Stimulated activated CD8-positive, alpha-beta memory T cell treated with anti-CD3 and anti-CD28 coated beads, Interleukin-4, amount 100 ng/mL, for 48 hours (primary cell): ENCODE measurements at places on chromosomes 12 and 14.

- no peak for DNase-seq
Measured at GRCh38 chr12:84756961-84757360, 155.6 kb downstream of the SLC6A15 start.

DNA sequence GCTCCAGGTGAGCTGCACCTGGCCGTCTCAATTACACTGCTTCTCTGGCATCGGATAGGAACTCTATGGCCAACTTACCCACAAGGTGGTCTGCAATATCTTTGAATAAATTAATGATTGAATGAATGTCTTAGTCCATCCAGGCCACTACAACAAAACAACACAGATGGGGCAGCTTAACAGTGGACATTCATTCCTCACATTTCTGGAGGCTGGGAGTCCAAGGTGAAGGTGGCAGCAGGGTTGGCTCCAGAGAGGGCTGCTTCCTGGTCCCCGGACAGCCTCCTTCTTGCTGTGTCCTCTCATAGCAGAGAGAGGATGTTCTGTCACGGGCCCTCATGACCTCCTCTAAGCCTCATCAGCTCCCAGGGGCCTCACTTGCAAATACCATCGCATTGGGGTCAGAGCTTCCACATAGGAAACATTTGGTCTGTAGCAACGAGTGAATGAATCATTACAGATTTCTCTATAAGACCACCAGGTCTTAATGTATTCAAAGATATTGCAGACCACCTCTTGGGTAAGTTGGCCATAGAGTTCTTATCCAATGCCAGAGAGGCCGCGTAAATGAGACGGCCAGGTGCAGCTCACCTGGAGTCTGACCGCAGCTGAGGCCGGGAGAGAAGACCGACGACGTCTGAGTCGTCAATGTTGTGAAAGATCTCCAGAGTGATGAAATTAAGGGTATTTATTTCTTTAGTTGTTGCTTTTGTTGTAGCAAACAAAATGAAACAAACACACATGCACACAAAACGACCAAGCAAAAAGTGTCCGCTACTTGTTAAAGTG lies 182.7 kb upstream of the C14orf180 start:
- DNase-seq: no peak

DNA sequence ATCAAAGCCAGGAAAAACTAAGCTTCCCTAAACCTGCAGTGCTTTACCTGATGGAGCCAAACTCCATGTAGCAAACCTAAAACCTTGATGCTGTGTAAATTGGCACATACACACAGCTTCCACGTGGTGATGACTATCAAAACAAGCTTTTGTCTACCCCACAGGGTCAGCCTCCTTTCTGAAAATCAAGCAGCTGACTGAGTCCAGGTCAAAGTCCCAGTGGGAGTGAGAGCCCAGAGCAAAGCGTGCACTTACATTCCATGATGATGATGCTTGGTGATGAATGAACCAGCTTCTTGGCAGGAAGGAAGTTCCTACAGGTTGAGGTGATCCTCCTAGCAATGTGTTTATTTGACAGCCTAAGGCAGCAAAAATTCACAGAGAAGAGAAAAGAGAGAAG lies 630.0 kb upstream of the TBX3 start:
- DNase-seq: no peak

DNA sequence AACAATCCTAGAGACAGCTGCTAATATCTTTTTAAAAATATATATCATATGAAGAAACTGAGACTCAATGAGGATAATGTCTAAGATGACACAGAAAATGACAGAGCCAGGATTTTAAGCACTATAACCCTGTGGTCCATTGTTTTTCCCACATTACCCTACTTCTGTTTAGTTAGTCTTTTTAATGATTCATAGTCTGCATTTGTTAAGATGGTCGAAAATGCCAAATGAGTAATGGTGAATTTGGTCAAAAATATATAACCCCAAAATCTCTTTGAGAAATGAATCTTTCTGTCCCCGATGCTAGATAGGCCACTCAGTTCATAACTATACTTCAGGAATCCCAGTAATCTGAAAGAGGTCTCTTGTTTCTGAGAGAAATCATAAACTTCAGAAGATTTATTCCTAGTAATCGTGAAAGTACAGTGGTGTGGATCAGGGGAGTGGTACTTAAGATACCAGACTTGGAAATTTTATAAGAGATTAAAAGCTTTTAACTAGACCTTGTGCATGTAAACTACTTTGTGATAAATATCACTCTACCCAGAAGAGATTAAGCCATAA lies 10.8 kb downstream of the RTRAF start:
- DNase-seq: no peak

- DNase-seq: no peak
Measured at GRCh38 chr12:113021500-113021899, 35.0 kb upstream of the DTX1 start.

DNA sequence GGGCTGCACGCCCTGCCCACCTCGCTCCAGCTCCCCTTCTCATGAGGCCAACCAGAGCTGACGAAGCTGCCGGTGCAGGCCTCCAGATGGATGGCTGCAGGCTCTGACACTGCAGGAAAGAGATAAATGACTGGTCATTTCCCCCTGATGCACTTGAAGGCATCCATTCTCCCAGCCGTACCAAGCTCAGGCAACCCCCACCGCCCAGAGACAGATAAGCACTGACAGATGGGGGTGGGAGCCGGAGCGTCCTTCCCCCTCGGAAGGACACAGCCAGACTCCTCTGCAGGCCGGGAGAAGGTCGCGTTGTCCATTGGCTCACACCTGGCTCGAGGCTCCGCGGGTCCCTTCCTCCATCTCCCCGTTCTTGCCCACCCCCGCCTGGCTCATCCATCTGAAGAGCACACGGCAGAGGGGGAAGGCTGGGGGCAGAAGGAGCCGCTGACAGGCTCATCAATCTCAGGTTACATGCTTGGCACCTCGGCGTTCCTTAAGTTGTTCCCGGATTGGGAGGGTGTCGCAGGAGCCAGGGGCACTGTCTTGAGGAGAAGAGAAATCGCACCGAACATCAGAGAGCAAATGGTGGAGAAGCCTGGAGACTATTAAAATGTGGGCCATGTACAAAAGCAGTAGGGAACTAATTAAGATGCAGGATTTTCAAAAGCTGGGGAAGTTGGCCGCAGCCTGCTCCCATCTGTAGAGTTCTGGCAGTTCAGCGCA lies 151.6 kb downstream of the DPF3 start:
- DNase-seq: no peak

DNA sequence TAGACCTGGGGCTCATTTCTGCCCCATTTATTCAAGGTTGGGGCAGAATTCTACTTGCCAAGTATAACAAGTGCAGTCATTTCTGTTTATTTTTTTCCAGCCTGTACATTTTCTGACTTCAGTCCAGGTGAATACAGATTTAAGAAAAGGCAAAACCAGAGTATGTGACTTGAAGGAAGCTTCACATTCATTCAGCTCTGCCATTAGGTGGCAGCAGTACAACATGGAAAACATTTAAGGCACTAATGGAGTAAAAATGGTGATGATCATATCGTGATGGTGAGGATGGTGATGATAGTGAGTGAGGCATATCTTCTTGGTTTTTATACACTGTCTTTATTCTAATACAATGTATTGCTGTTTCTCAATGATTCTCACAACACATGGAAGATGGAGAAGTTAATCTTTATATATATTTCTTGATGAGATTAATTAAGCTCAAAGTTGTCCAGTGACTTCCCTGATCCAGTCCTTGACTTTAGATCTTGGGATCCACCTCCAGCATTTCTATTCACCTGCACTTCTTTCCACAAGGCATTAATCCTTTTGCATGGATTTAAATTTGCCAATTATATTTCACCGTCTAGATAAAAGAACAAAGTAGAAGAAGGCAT lies 176.7 kb upstream of the SEL1L start:
- DNase-seq: no peak

DNA sequence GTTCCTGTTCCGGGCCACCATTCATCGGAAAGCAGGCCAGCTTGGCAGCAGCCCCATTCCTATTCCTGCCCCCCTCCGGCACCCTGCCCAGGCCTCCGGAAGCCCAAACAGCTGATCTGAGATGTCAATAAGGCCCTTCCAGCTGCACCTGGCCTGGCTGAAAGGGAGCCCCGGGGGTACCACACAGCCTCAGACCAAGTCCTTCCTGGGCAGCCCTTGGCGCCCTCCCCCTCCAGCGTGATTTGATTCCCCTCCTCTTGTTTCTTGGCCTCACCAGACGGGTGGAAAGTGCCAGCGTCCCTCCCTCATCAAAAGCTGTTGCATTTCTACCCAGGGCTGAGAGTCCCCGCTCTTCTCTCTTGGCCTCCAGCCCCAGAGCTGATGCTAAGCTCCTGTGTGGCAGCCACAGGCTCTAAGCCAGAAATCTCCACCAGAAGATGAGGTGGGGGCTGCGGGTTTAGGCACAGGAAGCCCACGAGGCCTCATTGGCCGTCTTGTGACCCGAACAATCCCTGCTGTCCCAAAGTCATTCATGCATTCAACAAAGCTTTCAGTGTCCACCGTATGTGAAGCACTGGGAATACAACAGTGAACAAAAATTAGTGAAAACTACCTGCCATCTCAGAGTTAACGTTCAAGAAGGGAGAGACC lies 215.4 kb downstream of the SLC41A2 start:
- no peak for DNase-seq

DNA sequence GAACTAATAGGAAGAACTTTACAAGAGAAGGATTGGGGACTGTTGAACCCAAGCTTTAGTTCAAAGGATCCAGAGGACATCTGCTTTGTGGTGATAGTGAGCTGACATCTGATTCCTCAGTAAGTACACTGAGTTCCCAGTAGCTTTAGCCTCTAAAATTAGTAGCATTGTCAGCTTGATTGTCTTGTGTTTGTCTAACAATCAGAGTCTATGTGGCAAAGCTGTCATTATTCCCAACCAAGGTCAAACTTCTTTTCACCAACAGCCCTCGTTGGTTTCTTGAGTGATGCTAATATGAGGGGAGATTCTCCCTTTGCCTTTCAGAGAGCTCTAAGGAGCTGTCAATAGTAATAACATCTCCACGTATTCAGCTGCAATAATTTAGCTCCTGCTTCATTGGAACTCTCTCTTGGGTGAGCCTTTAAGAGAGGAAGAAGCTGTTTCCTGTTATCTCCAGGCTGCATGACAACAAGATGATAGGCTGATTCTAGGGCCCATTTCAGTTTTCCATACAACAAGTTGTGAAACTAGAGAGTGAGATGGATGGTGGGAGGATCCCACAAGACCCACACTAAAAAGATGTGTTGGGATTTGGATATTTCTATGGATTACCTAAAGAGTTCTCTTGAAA lies 46.7 kb downstream of the TGFB3 start:
- DNase-seq: no peak

GRCh38 chr12:119179335-119180021 lies 747 bp downstream of the HSPB8 start:
- DNase-seq: no peak

- DNase-seq: no peak
Measured at GRCh38 chr12:52759218-52759617, 17.9 kb downstream of the KRT76 start.

DNA sequence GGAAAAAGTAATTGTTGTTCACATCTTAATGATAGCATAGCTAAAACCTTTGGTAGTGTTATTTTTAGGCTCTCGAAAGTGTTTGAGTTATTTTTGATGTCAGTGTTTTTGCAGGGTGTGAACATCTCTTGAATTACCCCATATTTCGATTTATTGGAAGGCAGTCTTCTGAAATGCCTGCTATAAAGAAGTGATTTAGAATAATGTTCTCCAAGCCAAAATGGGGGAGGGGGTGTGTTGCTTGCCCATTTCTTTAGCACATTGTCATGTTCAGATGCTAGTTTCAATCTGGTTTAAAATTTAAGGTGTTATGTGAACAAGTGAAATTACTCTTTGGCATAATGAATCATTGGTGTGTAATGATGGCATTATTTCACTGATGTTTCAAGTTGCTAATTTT lies 110.6 kb downstream of the SYNE2 start:
- DNase-seq: no peak

GRCh38 chr12:22916815-22917214 lies 291.8 kb downstream of the ETNK1 start:
- no peak for DNase-seq

- DNase-seq: no peak
Measured at GRCh38 chr14:81348061-81348460, 52.1 kb downstream of the STON2 start.

GRCh38 chr14:93970585-93970964 lies 5.8 kb downstream of the ASB2 start:
- peak; percentile 73 for DNase-seq

- no peak for DNase-seq
Measured at GRCh38 chr12:100699209-100699608, 95.4 kb upstream of the ANO4 start.

- DNase-seq: no peak
Measured at GRCh38 chr12:106315523-106315922, 13.0 kb downstream of the TCP11L2 start.

DNA sequence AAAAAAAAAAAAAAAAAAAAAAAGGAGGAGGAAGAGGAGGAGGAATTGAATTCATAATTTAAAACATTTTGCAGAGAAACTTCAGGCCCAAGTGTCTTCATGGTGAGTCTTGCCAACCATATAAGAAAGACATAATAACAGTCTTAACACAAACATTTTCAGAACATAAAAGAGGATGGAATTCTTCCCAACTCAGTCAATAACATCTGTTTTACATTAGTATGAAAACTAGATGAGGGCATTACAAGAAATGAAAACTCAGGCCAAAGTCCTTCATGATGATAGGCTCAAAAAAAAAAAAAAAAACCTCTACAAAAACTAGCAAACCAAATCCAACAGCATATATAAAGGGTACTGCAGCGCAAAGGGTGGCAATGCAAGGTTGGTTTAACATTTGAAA lies 151.6 kb downstream of the FOXA1 start:
- no peak for DNase-seq

- no peak for DNase-seq
Measured at GRCh38 chr12:69238589-69239351, 599 bp upstream of the CPSF6 start.

DNA sequence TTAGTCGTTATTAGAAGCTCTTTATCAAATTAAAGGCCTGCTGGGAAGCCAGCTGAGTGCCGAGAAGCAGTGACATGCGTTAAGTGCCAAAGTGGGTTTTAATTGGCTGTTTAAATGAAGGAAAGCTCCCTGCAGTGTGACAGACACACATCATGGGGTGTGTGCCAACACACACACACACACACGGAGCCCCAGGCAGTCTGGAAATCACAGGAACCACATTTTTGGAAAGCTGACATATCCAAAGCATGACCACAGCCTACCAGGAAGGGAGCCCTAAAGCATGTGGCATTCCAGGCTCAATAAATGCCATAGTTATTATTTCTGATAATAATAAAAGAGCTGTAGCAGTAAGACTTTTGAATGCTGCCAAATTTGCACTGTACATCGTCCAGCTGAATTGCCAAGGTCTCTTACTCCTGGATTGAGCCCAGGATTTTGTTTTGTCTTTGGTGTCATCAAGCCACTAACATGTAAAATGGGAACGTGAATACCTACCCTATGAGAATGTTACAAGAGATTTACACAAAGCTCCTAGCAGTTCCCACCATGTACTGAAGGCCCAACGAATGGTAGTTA lies 135.1 kb downstream of the TMEM30B start:
- DNase-seq: no peak
